ENCODE measurements at places on chromosomes 5 and 9.

DNA sequence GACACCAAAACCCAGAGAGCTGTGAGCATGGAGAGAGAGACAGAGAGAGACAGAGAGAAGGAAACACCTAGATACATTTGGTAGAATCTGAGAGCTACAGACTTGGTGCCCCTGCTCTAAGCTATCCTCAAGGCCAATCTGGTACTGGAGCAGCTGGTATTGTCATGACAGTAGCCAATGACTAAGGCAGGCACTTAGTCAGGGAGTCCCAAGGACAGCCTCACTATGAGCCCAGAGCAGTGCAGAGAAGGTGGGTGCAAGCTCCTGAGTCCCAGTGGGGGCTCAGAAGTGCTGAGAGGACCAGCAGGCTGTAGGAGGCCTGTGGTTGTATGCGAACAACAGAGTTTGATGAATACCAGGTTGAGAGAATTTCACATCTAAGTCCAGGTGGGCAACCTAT, 300.4 kb upstream of the ZNF608 start:
- no peak for DNase-seq

- DNase-seq = no peak
Observed at GRCh38 chr9:118595719-118596305, 773.4 kb downstream of the BRINP1 start.

- DNase-seq = no peak
Observed at GRCh38 chr5:102807878-102808502, 52.9 kb downstream of the PAM start.

- DNase-seq = no peak
Observed at GRCh38 chr5:135239453-135240282, 159.4 kb downstream of the MACROH2A1 start.

- no peak for DNase-seq
Observed at GRCh38 chr5:111142932-111143331, 50.8 kb downstream of the WDR36 start.

DNA sequence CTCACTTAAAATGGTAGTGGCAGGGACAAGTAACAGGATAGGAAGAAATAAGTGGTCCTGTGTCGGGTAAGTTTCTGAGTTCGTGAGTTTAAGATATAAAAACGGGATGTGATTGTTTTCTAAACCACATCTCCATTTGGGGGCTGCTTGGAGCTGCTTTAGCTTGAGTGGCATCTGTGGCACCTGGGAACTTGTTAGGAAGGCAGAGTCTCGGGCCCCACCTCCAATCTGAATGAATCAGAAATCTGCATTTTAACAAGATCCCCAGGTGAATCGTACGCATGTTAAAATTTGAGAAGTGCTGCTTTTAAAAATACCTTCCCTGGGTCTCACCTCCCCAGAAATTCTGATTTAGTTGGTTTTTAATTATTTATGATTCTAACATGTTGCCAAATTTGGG, 78.1 kb downstream of the CDH6 start:
- DNase-seq = no peak

DNA sequence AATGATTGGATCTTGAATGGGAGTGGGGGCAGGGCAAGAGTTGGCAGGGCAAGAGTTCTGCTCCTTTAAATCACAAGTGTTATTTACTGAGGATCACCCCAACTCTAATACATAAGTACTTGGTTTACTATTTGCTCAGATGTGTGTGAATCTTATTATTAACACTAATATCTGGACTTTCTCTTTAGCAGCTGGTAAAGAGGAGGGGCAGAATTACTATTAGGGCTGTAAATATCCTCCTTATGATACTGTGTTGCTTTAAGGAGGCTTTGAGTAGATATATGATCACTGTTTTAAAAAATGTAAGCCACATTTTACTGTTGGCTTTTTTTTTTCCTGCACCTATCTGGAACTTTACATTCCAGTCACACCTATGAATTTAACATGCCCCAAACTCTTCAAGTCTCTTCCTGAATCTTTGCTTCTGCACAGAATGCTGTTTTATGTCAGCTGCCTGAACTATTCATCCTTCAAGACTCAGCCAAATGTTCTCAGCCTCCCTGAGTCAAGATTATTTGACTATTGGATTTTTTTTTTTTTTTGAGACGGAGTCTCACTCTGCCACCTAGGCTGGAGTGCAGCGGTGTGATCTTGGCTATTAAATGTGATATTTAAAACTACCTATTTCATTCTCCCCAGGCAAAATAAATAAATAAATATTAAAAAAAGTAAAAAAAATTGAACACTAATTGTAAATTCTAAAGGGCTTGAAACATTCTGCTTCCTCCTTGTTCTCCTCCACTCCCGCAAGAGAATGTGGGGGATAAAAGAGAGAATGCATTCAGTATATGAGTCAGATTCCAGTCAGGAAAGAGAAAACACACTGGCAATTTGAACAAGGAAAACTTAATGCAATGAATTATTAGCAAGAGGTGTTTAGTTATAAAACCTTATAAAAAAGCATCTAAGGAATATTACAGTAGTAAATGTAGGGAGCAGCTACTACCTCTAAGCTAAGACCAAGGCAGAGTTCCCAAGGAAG, 99.3 kb downstream of the FOCAD start:
- DNase-seq = no peak

DNA sequence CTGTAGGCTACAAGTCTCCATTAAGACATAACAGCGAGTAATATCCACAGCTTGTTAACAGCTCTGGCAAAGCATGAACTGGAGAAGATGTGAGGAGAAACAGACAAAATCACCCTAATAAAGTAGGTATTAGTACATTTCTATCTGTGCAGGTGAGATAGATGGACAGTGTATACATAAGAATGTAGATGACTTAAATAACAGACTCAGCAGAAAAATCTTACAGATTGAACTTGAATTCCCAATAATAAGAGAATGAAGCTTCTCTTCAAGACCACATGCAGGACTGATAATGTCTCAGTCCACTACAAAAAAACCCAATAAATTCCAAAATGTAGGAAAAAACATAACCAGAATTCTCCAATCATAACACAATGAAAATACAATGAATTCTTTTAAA, 153.0 kb downstream of the IRX2 start:
- DNase-seq = no peak

- no peak for DNase-seq
Observed at GRCh38 chr9:133822430-133823065, 84.4 kb upstream of the SARDH start.
